ENCODE measurements at places on chromosomes 11 and 22. TPM values are rescaled to one million over a fixed set of nuclear protein-coding genes. Genes with fewer than 3 reads are reported as not detected.

MMP27 gene
- not detected for polyA plus RNA-seq

CHRM1 gene
- polyA plus RNA-seq, result not detected

FIBIN gene
- polyA plus RNA-seq, result 15.4 TPM

HEPHL1 gene
- polyA plus RNA-seq, result not detected

FGF19 gene
- not detected for polyA plus RNA-seq

TMPRSS4 gene
- polyA plus RNA-seq, result 1.0 TPM

Measured in adipose tissue (tissue), 3 donors.